HuH-7.5 (cell line): ENCODE measurements at places on chromosomes 7 and 10.

- no peak for DNase-seq
Observed at GRCh38 chr10:31278279-31278941, 40.6 kb upstream of the ZEB1 start.

GRCh38 chr10:108582387-108582786, 1340.9 kb downstream of the XPNPEP1 start:
- DNase-seq: peak; percentile 22

DNA sequence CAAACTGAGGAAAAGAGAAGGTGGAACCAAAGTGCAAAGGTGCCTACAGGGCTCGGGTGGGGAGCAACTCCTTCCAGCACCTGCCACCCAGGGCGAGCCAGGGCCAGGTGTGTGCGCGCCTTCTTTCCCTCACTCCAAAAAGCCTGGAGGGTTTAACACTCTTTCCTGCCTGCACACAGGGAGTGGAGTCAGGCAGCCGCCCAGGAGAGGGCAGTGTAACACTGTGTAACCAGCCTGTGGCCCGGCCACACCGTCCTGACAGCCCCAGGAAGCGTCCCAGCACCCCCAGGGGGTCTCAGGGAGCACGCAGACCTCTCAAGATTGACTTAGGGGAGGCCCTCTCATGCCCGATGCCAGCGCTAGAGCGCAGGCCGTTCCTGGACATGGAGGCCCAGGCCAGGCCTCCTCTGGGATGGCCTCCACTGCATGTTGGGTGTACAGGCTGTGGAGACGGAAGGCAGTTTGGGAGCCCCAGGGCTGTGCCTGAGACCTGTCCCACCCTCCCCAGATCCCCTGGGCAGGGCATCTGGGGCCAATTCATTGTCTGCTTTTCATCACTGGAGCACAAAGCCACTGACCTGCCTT, 13.4 kb downstream of the BRI3 start:
- peak; percentile 92 for DNase-seq

DNA sequence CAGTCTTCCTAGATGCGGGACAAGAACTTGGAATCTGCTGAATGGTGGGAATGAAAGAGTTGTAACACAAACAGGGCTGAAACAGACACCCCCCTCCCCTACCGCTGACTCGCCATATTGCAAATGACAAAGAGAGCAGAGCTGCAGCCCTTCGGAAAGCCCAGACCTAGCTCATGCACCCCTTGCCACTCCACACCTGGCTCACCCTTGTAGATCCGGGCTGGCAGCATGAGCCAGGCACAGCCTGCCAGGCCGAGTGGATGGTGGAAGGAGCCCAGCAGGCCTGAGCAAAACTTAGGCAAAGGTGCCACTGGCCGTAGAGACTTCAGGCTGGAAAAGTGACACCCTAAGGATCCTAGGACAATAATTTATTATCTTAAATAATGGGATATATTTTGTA, 237.4 kb upstream of the SEMA3D start:
- DNase-seq: no peak

GRCh38 chr7:71625545-71625944, 493.6 kb downstream of the GALNT17 start:
- DNase-seq: no peak

DNA sequence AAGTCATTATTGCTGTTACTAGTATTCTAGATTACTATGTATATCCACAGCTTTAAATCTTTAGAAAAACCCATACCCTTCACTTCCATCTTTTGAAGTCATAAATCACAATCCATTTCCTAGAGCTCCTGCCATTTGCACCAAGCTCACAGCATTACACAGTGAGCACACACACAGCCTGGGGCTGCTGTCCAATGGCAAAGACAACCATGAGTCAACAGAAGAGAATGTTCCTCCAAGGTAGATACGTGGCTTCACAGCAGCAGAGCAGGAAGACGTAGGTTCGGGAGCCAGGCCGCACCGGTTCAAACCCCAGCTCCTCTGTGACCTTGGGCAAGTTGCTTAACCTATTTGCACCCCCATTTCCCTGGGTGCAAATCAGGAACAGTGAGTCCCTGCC, 234.6 kb downstream of the DIP2C start:
- no peak for DNase-seq

- no peak for DNase-seq
Observed at GRCh38 chr7:111232249-111233084, 141.5 kb downstream of the LRRN3 start.

GRCh38 chr10:96413151-96413787, 54.5 kb upstream of the OPALIN start:
- no peak for DNase-seq

GRCh38 chr7:50826371-50827172, 43.9 kb upstream of the GRB10 start:
- no peak for DNase-seq

- no peak for DNase-seq
Observed at GRCh38 chr10:131772441-131772840, 128.4 kb upstream of the PPP2R2D start.

DNA sequence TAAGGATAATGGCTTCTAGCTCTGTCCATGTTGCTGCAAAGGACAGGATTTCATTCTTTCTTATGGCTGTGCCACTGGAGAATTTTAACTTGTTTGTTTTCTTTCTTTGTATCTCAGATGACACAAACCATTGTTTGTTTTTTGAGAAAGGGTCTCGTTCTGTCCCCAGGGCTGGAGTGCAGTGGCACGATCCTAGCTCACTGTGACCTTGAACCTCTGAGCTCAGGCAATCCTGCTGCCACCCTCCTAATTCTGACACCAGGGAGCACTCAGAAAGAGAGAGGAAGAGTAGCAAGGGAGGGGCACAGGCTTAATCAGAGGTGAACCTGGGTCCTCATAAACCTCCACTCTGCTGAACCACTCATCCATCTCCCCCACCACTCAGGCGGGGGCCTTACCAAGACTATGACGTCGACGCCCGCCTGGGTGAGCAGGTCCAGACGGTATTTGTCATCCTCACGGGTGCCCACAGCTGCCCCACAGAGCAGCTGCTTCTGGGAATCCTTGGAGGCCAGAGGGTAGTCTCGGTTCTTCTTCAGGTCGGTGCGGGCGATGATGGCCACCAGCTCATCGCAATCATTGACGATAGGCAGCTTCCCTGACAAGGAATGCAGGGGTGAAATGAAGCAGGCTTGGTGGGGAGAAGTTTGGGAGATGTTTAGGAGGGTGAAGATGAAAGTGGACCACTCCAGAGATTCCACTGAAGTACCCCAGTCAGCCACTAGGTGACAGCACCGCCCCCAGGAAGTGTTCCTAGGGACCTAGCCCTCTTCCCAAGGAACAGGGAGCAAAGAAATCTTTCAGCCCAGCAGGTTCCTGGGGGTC, 11.6 kb downstream of the IMPDH1 start:
- peak; percentile 84 for DNase-seq

GRCh38 chr7:17696422-17696821, 243.9 kb downstream of the SNX13 start:
- peak; percentile 57 for DNase-seq

GRCh38 chr7:114422507-114423501, 8.2 kb downstream of the FOXP2 start:
- DNase-seq: no peak

DNA sequence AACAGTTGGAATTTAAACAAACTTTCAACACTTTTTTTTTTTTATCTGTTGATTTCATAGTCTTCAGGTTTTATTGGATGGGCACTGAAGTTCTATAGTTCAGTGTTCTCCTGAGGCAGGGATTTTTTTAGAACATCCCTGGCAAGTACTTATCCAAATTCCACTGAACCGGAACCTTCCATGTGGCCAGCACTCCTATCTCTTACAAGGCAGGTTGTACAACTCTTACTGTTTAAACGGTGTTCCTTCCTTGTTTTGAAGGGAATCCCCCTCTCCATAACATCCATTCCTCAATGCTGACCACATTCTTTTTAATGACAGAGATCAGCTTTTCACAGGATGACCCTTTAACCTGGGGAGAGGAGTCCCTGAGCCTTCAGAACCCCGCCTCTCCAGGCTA, 238.9 kb upstream of the CTBP2 start:
- no peak for DNase-seq

DNA sequence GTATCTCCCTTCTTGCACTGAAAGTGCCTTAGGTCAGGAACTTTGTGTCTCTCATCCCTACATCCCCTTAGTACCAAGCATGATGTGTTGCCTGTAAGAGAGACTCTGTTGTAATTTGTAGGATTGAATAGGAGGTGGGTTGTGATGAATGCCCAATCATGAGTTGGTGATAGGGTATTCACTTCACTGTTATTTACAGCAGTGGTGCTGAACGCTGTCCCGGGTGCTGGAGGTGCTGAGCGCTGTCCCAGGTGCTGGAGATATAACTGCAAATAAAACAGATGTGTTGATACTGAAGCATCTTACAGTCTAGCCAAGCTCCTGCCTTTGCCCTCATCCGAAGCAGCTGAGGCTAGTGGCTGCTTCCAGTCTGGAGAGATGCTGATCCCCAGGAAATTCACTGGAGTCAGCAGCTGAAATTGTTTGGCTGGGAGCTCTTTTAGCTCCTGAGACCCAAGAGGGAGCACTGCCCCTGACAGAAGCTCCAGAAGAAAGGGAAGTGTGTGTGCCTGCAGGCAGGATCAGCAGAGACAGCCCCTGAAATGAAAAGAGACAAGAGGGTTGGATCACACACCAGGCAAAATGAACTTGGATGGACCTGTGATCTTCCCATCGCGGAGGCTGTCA, 183.4 kb downstream of the SORCS3 start:
- no peak for DNase-seq

GRCh38 chr7:36430186-36430585, 40.5 kb downstream of the ANLN start:
- DNase-seq: no peak

DNA sequence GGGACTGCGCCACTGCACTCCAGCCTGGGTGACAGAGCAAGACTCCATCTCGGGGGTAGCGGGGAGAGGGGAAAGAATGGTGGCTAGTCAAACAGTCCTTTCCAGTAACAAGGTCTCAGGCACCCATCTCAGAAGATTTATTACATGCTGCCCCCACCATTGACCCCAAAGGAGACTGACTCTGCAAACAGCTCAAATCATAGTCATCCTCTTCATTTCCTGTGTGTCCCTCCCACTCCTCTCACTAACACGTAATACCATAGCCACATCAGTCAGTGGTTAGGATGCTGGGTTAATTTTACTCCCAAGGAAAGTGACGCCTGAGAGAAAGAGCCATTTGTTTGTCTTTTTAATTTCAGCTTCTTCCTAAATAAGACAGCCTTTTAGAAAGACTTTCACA, 56.6 kb upstream of the BET1 start:
- DNase-seq: no peak

GRCh38 chr10:62112300-62112699, 156.3 kb downstream of the RTKN2 start:
- no peak for DNase-seq

- DNase-seq: no peak
Observed at GRCh38 chr7:158959954-158960353, 103.6 kb downstream of the DYNC2I1 start.

- DNase-seq: no peak
Observed at GRCh38 chr7:7829667-7830066, 111.3 kb upstream of the RPA3 start.

DNA sequence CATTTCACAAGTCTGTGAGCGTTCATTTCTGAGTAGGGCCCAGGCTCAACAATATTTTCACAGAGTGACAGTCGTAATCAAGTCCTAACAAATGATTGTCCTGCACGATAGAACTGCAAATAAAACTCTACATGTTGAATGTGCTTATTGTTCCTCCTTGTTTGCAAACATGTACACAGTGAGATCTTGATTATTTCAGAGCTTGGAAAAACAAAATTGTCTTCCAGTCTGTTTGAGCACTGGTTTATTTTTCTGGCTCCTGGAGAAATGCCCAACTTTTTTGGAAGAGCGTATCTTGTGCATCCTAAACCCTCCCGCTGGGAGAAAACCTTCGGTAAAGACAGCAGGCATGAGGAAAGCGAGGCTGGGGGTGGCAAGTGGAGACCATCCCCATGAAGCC, 91.1 kb downstream of the TEX36 start:
- no peak for DNase-seq

DNA sequence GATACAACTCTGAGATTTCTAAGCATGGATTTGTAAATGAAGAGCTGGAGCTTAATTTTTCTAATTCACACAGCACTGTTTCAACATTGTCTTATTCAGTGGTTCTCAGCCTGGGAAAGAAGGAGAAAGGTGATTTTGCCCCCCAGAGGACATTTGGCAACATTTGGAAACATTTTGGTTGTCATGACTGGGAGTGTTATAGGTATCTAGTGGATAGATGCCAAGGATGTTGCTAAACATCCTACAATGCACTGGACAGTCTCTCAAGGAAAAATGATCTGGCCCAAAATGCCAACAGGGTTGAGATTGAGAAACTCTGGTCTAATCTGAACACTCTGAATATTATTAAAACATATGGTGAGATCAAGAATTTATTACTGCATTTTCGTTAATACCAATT, 3.8 kb upstream of the CAV2 start:
- no peak for DNase-seq

DNA sequence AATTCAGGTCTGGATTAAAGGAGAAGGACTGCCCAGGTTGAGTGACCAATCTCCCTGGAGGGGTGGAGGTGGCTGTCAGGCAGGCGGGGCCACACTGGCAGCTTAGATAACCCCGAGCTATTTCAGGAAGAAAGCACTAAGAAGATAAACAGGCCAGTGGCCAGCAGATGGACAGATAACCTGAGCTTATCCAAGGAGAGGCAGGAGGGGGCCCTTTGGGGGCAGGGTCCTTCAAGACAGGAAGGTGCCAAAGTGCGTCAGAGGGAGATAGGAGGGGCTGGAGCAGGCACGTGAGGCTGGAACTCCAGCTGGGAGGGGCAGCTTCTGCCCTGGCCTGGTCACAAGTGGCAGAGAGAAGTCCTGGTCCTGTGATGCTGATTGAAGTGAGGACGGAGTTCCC, 29.8 kb upstream of the PODXL start:
- DNase-seq: no peak

DNA sequence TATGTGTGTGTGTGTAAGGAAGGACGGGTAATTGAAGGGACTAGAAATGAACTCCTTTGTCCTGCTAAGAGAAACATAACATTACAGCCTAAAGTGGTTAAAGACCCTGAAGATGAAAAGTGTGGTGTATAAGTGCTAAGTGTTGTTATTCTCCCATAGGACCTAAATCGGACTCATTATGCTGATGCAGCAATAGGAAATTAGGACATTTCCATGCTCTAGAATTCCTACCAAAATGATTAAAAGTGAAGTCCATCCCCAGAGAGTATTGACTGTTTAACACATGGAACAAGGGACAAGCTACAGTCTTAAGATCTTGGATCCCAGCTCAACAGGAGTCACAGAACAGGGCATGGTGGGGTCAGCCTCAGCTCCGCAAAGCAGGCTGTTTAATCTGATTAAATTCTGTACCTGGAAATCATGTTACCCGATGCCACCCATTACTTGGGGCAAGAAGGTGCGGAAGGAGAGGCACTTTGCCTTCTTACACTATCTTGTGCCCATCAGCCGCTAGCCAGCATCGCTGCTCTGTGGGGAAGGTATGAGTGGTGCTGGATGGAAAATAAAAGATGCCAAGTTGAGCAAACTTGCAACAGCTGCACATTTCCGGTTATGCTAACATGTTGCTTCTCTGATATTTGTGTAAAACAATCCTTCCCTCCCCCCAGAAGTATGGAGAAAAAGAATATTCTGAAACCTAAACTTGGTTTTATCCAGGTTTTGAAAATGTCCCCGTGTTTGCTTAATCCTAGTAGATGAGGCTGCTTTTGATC, 100.5 kb downstream of the CREB5 start:
- DNase-seq: no peak

GRCh38 chr7:150876817-150877526, 24.7 kb downstream of the AOC1 start:
- DNase-seq: peak; percentile 70

GRCh38 chr10:17671307-17671706, 27.4 kb downstream of the STAM start:
- peak; percentile 5 for DNase-seq

- DNase-seq: no peak
Observed at GRCh38 chr7:50552921-50553320, 12.3 kb downstream of the DDC start.
